Gastrocnemius medialis (tissue), 4 donors: ENCODE measurements at places on chromosomes 13 and 19. TPM values are rescaled to one million over a fixed set of nuclear protein-coding genes. Genes with fewer than 3 reads are reported as not detected.

The TNFAIP8L1 gene
- 2.9 TPM for total RNA-seq

The DENND1C gene
- total RNA-seq: 0.27 TPM

The PGLYRP1 gene
- not detected for total RNA-seq

GRCh38 chr19:480016-480855, 16.1 kb upstream of the MADCAM1 start:
- DNase-seq: peak; percentile 58
- no peaks in the 10 kb centered on the region for H3K36me3 ChIP-seq
- H3K4me1 ChIP-seq: no peaks in the 10 kb centered on the region
- peak overlapping the region; percentile 46 for H3K4me3 ChIP-seq
- peak overlapping the region; percentile 44 for H3K27ac ChIP-seq
- peaks cover 7% of the 10 kb centered on the region for H3K27me3 ChIP-seq

- no peak for DNase-seq
- H3K27ac ChIP-seq: no peak overlapping the region
- no peak overlapping the region for H3K4me3 ChIP-seq
- H3K4me1 ChIP-seq: no peaks in the 10 kb centered on the region
- H3K27me3 ChIP-seq: no peaks in the 10 kb centered on the region
- H3K36me3 ChIP-seq: no peaks in the 10 kb centered on the region
Measured at GRCh38 chr13:83183439-83184149, 698.7 kb downstream of the SLITRK1 start.

DNA sequence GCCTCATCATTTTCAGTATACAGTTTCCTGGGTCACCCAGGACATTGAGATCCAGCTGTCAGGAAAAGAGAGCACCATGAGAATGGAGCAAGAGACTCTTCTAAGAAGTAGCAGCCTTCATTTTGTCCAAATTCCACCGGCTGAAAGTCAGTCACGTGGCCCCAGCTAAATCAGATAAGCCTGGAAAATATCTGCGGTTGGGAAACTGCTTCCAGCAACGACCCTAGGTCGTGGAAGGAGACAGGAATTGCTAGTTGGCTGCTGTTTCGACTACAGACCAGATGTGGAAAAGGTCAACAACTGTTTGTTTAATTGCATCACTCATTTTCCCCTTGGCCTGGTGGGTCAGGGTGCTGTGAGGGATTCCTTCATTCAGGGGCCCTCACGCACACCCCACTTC, 107.0 kb downstream of the ZNF536 start:
- no peaks in the 10 kb centered on the region for H3K4me1 ChIP-seq
- H3K27me3 ChIP-seq: no peaks in the 10 kb centered on the region
- no peaks in the 10 kb centered on the region for H3K36me3 ChIP-seq
- no peak for DNase-seq
- no peak overlapping the region for H3K27ac ChIP-seq
